ENCODE measurements at places on chromosomes 5 and 9. TPM values are rescaled to one million over a fixed set of nuclear protein-coding genes. Genes with fewer than 3 reads are reported as not detected.

Gene OR13C5
- total RNA-seq = not detected

Gene GBGT1
- 4.9 TPM for total RNA-seq

Gene LIX1
- total RNA-seq = not detected

Gene C9orf153
- not detected for total RNA-seq

Gene SERINC5
- 152 TPM for total RNA-seq

Measured in left colon (tissue), 2 donors.